ENCODE measurements at places on chromosomes 1 and 21.

GRCh38 chr1:14240265-14240664 is 358.2 kb upstream of the KAZN start:
- no peak for DNase-seq

- DNase-seq: peak; percentile 24
These were observed 26.9 kb upstream of the EPB41 start for GRCh38 chr1:28887419-28887834.

GRCh38 chr1:184520336-184520735 is 133.5 kb downstream of the C1orf21 start:
- DNase-seq: no peak

DNA sequence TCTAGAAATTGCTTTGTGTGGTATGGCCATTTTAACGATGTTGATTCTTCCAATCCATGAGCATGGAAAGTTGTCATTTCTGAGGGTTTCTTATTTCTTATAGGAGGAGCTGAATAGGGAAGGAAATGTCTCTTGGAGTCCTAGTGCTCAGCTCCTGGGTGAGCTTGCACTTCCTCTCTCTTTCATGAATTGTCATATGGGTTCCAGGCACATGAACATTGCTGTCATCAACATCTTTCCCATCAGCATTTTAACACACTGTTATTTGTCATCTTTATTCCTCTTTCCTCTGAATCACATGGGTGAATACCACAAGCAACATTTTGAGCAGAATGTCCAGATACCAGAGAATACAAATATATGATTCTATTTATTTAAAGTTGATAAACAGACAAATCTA is 23.4 kb downstream of the SLAMF6 start:
- no peak for DNase-seq

DNA sequence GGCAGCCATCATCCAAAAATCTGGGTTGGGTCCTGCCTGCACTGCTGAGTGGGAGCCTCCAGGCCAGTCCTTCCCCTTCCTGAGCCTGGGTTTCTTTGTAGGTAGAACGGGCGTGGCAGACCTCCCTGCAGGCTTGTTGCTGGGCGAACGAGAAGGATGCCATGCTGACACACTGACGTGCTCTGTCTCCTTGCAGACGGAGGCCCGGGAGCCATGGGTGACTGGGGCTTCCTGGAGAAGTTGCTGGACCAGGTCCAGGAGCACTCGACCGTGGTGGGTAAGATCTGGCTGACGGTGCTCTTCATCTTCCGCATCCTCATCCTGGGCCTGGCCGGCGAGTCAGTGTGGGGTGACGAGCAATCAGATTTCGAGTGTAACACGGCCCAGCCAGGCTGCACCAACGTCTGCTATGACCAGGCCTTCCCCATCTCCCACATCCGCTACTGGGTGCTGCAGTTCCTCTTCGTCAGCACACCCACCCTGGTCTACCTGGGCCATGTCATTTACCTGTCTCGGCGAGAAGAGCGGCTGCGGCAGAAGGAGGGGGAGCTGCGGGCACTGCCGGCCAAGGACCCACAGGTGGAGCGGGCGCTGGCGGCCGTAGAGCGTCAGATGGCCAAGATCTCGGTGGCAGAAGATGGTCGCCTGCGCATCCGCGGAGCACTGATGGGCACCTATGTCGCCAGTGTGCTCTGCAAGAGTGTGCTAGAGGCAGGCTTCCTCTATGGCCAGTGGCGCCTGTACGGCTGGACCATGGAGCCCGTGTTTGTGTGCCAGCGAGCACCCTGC is 1.4 kb downstream of the GJA4 start:
- no peak for DNase-seq

GRCh38 chr1:100476735-100477290 is 61.1 kb upstream of the GPR88 start:
- DNase-seq: no peak

DNA sequence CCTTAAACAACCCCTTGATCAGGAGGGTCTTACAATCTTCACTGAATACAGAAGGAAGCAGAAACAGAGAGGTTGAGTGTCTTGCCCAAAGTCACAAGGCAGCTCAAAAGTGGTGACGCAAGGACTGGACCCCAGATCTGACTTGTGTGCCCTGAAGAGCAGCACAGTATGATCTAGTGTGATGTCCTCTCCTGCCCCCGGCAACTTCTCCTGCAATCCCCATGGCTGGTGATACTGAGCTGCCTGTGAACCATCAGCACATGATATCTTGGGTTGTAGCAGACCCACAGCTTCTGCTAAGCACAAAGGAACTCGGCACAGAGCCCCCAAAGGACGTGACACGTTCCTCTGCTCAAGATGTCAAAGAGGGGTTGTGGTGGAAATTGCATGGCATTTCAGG is 51.2 kb upstream of the EDN2 start:
- DNase-seq: no peak

GRCh38 chr1:89550995-89551394 is 26.4 kb downstream of the LRRC8B start:
- no peak for DNase-seq
